ENCODE measurements at places on chromosomes 3 and 15.

GRCh38 chr3:127709320-127710060 is 36.7 kb downstream of the ABTB1 start:
- no peak for DNase-seq

GRCh38 chr15:51046799-51047449 is 47.8 kb downstream of the TNFAIP8L3 start:
- DNase-seq, result no peak

GRCh38 chr3:71041371-71041770 is 542.2 kb downstream of the FOXP1 start:
- no peak for DNase-seq

GRCh38 chr3:22886439-22887068 is 316.6 kb upstream of the UBE2E2 start:
- DNase-seq, result no peak

DNA sequence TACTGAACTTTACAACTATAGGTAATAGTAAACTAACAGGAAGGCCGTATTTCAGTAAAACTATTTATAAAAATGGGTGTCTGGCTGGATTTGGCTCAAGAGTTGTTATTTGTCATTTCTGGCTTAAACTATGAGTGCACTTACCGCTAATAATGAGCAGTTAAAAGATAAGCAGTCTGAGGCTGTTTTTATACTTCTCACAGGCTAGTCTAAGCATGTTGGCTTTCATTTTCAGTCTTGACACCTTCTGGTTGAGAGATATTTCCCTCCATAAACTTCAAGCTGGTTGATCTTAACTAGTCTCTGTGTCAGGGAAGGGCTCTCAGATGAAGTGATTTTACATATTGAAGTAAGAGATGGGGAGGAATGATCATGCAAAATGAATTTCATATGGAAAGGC is 96.1 kb downstream of the RSRC1 start:
- DNase-seq, result no peak

Data from HL-60 (cell line).